ENCODE measurements at places on chromosomes 2 and 18.

GRCh38 chr2:181790716-181791649 lies 100.5 kb upstream of the ITPRID2 start:
- DNase-seq, result peak; percentile 26

- peak; percentile 65 for DNase-seq
Measured at GRCh38 chr2:57720728-57721627, 325.6 kb upstream of the VRK2 start.

DNA sequence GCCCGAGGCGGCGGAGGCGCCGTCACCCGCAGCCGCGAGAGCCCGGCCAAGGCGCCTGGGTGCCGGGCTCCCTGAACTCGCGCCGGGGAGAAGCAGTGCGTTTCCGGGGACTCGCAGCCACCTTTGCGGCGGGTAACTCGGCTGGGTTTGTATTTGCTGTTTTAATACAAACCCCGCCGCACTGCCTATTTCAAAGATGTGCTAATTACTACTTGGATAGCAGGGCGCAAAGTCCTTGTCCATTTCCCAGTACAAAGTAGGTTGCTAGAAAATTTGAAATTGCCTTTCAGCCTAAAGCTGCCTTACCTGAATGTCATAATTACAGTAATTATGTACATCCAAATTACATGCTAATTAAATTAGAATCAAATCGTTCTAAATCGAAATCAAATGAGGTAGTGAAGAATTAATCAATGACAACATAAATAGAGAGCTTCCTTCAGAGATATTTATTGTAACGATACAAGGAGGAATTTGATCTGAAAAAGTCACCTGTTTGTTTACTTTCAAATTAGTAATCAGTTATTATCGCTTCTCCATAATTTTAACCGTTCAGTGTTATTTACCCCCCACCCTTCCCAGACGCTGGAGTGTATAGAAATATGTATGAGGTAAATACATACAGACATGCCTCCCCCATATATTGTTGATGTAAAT lies 8.1 kb downstream of the SP9 start:
- DNase-seq, result no peak

DNA sequence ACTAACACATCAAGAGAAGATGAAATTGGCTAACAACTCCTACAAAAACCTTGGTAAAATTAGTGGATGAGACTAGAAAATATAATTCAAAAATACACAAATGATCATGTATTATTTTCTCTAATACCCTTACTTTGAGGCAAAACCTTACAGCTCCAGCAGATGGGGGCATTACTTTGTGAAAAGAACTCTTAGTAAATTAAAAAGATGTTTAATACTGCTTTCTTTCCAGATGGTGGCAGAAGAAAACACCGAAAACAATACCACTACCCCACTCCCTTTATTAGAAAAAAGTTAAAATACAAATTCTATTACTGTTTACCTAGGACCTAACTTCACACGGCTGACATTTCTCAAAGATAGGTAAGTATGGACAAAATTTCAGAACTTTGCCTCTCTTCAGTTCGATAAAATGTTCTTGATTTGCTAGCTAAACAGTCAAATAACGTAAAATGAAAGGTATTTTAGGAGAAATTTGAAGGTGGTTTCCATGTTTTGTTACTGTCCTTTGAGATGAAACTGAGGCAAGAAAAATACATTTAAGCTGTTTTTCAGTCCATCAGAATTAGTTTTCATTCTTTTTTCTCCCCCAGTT lies 30.6 kb downstream of the ORC4 start:
- DNase-seq, result peak; percentile 62

DNA sequence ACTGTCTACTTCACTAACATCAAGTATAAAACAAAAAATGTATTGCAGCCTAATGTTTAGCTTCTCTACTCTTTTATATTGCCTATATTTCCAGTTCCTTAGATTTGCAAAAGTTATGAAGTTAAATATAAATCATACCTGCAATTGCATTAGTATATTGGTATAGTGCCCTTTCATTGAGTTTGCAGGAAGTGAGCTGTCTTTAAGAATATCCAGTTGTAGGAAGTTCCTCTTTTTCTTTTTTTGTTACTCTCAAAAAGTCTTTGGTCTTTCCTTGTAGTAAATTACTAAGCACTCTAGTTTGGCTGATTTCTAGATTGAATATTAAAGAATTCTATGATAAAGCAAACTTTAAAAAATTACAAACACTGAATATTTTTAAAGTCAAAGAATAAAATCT lies 71.3 kb upstream of the FN1 start:
- DNase-seq, result no peak

DNA sequence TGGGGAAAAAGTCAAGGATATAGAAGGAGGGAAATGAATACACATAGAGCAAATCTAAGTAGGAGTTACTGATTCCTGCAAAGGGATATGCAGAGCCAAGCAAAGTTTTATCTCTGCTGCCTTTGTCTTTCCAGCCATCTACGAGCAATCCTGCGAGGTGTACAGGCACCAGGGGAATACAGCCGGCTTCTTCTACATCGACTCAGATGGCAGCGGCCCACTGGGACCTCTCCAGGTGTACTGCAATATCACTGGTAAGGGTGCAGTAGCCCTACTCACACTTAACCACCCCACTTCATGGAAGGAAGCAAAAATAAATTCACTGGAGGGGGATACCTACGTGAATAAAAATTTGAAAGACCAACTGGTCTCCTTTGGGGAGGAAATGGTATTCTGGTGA lies 584.6 kb downstream of the CNTNAP5 start:
- no peak for DNase-seq

- no peak for DNase-seq
Measured at GRCh38 chr2:226680719-226681118, 118.9 kb downstream of the IRS1 start.

- no peak for DNase-seq
Measured at GRCh38 chr2:116098049-116098448, 1655.6 kb downstream of the DPP10 start.

GRCh38 chr18:73752965-73753364 lies 394.7 kb downstream of the FBXO15 start:
- no peak for DNase-seq

GRCh38 chr18:76709659-76710645 lies 112.4 kb upstream of the ZNF236 start:
- DNase-seq, result peak; percentile 72

DNA sequence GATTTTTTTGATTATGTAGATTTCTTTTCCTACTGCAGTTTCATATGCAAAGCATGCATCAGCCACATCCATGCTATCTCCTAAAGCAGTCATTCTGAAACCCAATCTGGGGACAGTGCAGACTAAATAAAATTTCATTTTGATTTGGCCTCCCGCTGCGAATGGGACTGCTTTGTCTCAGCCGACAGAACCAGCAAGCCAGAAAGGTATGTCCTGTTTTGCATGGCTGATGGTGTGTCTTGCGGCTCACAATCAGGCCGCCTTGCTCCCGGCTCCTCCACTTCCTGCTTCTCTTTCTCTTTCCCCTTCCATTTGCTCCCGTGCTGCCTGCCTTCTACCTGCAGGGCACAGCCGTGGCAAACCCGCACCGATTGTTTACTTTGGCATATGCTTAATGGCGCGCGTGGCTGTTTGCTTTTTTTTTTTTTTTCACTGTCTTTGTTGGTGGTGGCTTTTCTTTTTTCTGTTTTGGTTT lies 419.6 kb upstream of the POU3F3 start:
- DNase-seq, result peak; percentile 30

DNA sequence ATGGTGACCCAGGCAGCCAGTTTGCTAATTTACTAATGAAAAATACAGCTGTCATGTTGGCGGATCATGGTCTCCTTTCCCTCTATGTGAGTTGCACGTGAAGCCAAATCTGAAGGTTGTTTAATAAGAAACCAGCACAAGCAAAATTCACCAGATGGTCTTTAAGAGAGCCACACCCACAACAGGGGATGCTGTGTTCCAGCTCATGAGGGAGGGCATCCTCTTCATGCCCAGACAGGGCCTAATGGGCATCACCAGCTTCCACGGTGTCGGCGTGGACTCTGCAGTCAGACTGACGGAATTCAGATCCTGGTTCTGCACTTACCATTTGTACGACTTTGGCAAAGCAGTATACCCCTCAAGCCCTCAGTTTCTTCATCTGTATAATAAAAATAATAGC lies 39.9 kb downstream of the TMEM247 start:
- DNase-seq, result no peak

DNA sequence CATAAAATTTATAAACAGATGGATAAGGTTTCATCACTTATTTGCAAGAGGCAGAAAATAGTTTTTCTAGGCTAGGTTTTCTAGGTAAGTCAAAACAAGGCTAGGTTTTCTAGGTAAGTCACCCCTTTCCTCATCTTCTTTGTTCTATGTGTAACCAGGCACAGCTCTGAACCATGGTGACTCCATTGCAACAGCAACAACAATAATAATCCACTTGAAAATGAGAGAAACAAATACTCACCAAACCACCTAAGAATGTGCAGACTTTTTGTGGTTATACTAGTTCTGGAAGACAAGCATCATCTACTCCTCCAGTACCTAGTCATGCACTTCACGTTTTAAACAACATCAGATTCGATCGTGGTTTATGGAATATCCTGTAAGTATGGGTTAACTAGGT lies 237.4 kb upstream of the ACVR2A start:
- DNase-seq, result no peak

- no peak for DNase-seq
Measured at GRCh38 chr2:240921995-240922244, 15.8 kb downstream of the CROCC2 start.

GRCh38 chr2:128166746-128167353 lies 75.8 kb downstream of the UGGT1 start:
- no peak for DNase-seq

GRCh38 chr2:237519506-237520245 lies 32.6 kb downstream of the MLPH start:
- no peak for DNase-seq

GRCh38 chr2:101371636-101372035 lies 15.7 kb downstream of the CREG2 start:
- DNase-seq, result no peak

DNA sequence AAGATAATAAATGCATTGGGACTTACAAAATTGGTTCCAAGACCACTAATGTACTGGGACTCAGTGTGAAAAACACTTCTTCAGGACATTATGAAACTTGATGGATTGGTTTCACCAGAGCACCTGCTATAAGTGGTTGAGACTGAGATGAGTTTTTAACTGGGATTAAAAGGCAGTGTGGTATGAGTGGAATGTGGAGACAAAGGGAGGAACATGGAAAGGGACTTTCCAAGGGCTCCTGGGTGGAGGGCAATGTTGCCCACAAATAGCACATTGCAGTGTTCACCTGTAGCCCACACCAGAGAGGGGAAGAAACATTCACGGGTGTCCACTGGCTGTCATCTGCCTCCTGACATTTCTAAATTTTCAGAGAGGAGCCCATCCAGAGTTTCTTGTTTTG lies 253.3 kb upstream of the TANK start:
- no peak for DNase-seq

DNA sequence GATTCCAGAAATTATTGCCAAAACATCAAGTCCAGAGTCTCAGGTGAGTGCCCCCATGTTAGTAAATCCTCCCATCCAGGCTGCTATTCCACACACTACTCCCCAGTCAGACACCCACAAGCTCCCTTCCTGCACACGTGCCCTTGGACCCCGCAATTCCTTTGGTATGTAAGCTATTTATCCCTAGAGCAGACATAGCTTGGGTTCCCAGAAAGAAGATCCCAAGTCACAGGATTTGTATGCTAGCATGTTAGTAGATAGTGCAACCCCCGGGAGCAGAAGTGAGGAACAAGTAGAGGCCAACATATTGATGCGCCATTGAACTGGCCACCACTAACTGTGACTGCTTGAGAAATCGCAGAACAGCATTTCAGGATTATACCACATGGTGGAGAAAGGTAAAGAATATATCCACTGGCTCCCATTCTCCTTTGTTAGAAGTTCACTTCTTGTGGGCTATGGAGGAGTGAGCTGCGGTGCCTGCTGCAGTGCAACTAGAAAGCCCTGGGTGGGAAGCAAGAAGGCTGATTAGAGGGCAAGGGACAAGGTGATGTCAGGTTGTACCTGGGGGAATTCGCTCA lies 137.5 kb upstream of the CHAC2 start:
- DNase-seq, result no peak

- no peak for DNase-seq
Measured at GRCh38 chr2:107091163-107091864, 205.3 kb upstream of the ST6GAL2 start.

- DNase-seq, result no peak
Measured at GRCh38 chr18:62736077-62736855, 20.9 kb downstream of the PHLPP1 start.

- DNase-seq, result no peak
Measured at GRCh38 chr2:128577141-128577930, 258.7 kb upstream of the HS6ST1 start.

DNA sequence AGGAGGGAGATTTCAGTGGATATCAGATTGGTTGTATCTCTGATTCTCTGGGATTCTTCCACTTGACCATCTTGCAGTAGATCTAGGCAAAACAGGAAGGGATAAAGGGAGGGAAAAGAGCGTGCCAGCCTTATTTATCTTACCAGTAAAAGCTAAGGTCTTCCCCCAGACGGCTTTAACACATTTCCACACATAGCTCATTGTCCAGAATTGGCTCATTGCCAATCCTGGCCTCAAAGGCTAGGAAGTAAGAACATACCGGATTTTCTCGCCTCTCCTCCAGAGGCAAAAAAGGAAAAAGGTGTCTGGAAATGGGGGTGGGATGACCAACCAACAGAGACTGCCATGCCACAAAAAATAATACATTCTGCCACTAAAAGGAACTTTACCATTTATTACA lies 411.6 kb upstream of the NRP2 start:
- no peak for DNase-seq

GRCh38 chr2:69088466-69088865 lies 75.5 kb downstream of the ANTXR1 start:
- no peak for DNase-seq

GRCh38 chr2:17518212-17519154 lies at the start of gene RAD51AP2:
TSS of gene RAD51AP2 (minus strand) at chr2:17518440. CDS start at chr2:17518415, 25 bp downstream.
- DNase-seq, result peak; percentile 86

- no peak for DNase-seq
Measured at GRCh38 chr2:152088006-152088405, 10.8 kb downstream of the CACNB4 start.
